ENCODE measurements at places on chromosomes 13 and 19.

DNA sequence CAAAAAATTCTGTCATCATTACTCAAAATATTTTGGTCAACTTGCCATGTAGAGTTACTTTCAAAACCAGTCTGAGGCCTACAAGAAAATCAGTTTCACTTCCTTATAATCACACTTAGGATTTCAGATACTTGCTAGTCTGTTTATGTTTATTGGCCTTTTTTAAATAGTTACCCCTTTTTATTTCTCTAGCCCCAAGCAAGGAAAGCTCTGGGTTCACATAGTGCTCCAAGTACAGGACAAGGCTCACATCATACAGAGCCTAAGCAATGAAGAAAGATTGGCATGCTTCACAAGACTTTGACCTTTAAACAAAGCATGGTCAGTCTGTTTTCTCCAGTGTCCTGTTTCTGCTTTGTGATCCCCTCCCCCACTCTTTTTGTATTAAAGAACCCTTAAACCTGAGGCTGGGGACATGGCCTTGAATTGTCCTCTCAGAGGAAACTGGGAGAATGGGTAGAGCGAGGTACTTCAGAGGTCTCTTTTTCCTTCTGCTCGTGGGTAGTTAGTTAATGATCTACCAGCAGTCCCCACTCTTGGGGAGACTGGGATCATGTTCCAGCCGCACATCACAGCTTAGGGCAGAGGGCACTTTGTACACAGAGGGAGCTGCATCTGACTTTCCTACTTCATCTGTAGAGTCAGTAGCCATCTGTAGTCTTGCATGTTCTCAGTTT, 30.7 kb downstream of the CEACAM1 start:
- no peak for DNase-seq

GRCh38 chr13:33025220-33025744, 9.1 kb downstream of the KL start:
- no peak for DNase-seq

- no peak for DNase-seq
Observed at GRCh38 chr13:50078895-50079654, 63.8 kb downstream of the KCNRG start.

GRCh38 chr19:5112681-5113575, 144.0 kb downstream of the KDM4B start:
- no peak for DNase-seq

DNA sequence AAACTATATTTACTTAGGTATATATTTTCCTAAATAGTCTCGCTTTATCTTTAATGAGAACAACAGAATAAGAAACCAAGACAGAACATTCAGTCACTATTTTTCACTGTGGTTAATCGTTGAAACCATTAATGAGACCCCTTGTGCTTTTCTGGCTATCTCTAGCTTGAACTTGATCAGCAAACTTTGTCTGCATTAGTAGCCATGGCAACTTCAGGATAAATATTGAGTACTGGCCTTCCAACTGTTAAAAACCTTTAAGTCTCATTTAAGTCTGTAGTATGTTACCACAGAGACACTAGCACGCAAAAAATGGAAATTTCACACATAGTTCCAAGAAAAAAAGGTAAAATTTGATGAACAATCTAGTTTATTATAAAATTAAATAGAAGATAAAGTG, 946.0 kb downstream of the SLITRK5 start:
- no peak for DNase-seq

DNA sequence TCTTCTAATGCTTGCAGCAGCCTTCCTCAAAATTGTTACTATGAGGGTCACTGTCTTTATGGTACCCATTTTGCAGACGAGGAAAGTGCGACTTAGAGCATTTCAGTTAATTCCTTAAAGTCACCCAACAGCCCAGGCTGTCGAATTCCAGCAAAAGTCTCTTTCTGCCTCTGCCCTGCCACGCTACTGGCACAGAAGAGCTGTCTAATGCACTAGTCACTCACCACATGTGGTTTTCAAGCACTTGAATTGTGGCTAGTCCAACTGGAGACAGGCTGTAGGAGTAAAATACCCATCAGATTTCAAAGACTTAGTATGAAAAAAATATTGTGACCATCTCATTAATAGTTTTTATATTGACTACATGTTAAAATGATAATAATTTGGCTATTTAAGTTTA, 1.7 kb downstream of the FPR1 start:
- no peak for DNase-seq

GRCh38 chr13:99796175-99796819, 175.3 kb downstream of the ZIC5 start:
- peak; percentile 21 for DNase-seq

GRCh38 chr19:6060600-6061375, 49.5 kb downstream of the RFX2 start:
- DNase-seq: peak; percentile 37

DNA sequence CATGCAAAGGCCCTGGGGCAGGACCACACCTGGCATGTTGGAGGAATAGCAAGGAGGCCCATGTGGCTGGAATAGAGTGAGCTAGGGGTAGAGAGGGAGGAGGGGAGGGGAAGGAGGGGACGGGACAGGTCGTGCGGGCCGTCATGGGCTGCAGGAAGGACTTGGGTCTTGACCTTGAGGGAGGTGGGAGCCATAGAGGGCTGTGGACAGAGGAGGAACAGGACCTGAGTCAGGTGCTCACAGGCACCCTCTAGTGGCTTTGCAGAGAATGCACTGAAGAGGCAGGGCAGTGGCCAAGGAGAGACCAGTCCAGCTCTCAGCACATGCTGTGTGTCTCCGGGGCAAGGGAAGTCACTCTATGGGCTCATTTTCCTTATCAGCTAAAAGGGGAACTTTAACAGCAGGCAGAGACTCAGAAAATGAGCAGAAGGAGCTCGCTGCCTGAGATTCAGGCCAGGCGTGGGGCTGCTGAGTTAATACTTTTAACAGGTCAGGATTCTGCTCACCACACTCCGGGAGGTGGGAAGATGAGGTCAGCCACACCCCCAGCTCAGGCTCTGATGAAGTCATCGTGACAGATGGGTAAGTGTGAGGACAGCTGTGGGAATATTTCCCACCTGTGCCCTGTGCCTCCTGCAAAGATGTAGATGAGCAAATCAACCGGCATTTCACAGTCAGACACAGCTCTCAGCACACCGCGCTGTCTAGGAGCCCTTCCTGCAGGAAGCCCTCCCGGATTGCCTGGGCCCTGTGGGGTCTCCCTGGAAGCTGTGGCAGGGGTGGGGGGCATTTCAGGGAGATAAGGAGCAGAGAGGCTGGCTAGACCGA, 6.0 kb upstream of the TNFAIP8L1 start:
- DNase-seq: peak; percentile 85

GRCh38 chr13:48873081-48873480, 102.6 kb upstream of the FNDC3A start:
- no peak for DNase-seq

- no peak for DNase-seq
Observed at GRCh38 chr13:111392486-111392885, 72.0 kb downstream of the TEX29 start.

GRCh38 chr19:35618857-35619256, 6.3 kb downstream of the HAUS5 start:
- DNase-seq: no peak

DNA sequence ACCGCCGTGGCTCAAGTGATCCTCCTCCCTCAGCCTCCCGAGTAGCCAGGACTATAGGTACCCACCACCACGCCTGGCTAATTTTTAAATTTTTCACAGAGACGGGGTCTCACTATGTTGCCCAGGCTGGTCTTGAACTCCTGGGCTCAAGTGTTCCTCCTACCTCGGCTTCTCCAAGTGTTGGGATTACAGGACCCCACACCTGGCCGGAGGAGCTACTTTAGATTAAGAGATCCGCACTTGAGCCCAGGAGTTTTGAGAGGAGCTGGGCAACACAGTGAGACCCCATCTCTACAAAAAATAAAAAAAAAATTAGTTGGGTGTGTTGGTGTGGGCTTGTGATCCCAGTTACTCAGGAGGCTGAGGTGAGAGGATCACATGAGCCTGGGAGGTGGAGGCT, 9.0 kb upstream of the ZNF460 start:
- no peak for DNase-seq

DNA sequence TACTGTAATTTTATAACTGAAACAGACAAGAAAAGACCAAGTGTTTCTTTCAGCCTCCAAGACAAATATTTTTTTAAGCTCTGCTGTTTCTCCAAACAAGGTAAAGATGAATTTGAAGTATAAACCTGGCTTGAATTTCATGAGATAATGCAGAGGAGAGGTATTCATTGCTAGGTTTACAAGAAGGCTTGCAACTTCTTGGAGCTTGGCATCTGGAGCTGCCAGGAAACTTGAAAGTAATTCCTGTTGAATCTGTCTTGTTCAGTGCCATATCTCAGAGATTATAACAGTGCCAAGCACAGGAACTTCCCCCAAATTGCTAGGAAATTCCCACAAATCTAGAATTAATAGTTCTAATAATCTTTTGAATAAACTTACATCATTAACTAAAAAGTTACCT, 70.9 kb downstream of the CDK8 start:
- no peak for DNase-seq

DNA sequence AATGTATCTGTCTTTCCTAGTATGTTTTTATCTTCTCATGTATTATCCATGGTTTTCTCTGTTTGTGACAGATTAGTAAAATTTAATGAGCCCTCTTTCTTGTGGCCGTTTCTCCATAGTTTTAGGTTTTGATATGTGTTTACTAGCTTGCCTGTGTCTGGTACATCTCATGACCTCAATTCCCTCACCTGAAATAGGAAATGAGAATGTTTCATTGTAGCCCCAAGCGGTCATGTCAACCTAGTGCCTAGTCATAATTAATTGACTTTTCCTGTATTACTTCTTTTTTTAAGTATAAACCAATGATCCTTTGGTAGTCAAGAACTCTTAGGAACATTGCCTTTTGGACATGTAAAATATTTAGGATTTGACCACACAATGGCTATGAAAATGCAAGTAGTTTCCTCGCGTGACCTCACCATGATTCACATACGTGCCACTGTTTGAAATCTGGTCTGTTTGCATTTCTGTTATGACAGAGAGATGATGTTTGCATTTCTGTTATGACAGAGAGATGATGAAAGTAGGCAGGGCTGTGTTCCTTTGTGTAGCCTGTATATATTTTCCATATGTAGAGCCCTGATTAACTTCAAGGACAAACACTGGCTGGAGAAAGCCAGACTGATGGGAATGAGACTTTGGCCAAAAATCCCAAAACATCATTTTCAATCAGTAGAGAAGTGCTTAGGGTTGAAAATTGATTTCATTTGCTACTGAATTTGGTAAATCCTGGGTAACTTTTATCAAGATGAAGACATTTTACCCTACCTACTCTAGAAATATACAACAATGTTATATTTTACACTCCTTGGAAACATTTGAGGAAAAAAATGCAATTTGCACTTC, 104.8 kb downstream of the TNFRSF19 start:
- DNase-seq: no peak

GRCh38 chr19:41646589-41647204, 19.8 kb upstream of the CEACAM4 start:
- DNase-seq: peak; percentile 16

- DNase-seq: no peak
Observed at GRCh38 chr13:111129465-111130115, 14.5 kb downstream of the ARHGEF7 start.

DNA sequence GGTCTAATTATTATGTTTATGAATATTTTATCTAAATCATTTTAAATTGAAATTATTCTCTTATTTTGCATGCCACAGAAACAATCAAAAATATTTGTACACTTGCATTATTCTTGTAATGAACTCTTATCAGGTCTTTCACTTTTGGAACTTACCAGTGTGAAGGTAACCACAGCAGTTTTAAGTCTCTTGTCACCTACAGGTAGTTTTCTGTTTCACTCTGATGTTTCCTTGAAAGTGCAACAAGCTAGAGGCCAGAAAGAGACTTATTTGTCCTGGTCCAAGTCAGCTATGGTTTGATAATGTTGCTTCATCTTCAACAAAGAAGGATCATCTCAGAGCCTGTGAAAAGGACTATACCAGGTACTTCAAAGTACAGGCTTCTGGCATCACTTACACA, 133.4 kb upstream of the NBEA start:
- no peak for DNase-seq

DNA sequence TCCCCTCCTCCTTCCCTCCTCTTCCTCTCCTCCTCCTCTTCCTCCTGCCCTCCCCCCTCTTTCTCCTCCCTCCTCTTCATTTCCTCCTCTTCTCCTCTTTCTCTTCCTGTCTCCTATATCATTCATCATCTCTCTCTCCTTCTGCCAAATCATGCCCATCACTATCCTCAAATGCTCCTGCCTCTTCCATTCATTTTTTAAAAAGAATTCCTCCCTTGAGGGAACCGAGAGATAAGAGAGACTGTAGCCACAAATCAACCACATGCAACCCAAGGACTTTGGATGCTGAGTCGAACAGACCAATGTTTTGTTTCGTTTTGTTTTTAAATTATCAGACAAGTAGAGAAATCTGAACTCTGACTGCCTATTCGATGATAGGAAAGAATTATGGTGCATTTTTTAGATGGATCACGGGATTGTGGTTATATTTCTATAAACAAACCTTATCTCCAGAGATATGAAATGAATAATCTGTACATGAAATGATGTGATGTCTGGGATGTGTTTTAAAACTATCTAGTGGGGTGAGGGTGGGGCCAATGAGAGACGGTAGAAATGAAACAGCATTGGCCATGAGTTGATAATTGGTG, 9.5 kb upstream of the ZNF541 start:
- DNase-seq: no peak

DNA sequence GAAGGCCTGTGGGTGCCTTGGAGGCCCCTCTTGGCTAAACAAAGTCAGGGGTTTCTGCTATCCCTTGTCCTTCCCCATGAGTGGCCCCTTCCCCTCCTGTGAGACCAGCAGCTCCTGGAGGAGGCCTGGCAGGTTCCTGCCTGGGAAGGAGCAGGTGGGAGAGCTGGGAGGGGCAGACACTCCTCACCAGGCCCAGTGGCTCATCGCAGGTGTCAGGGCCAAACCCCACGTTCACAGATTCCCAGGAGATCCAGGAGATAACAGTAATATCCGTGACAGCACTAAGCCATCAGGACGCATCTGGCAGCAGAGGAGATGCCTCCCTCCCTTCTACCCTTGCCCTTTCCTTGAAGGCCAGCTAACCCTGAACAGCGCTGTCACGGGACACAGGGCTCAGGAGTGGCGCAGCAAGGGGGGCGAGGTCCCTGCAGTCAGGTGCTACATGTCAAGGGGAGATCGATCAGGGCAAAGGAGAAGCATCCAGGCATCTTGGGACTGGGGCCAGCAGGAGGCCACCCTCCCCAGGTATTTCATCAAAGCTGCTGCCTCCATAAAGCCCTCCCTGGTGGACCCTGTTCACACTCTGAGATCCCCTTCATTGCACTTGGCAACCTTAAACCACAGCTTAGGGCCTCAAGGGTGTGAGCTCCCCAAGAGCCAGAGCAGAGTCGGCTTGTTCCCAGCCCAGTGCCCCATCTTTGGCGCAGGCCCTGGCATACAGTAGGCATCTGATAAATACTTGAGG, 4.8 kb downstream of the CEBPA start:
- DNase-seq: no peak
